ENCODE measurements at places on chromosomes 13 and 19.

DNA sequence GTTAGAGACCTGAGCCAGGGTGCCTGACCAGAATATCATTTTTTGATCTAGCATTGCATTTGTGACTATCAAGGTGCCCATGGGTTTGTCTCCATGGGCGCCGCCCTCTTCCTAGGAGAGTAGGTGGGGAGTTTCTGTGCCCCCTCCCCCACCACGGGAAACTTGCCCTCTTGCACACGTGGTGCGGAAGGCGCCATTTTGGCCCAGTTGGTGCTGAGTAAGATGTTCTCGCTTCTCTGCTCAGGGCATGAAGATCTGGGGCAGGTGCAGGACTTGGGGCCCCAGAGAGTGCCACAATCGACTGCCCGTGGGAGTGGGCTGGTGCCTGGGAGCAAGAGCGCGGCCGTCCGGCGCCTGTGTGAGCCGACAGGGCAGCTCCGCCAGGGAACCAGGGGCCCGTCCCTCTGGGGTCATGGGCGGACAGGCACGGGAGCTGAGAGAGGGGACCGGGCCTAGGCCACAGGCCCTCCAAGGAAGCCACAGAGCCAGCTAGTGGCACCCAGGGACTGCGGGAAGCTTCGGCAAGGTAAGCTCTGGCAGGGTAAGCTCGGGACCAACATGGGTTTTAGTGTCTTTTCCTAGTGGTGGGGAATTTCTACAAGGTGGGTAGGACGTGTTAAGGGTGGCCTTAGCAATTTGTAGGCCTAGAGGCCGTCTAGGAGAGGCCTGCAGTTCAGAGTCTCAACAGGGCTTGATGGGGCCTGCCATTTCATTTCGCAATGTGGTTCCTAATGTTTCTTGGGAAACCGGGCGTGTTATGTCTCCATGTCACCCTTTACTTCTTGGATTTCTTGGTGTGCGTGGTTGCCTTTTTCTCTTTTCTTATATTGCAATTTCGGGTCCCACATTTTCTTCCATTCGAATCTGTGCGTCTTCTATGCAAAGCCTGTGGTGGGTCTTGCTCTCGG is 14.5 kb downstream of the SACS start:
- no peak for DNase-seq

DNA sequence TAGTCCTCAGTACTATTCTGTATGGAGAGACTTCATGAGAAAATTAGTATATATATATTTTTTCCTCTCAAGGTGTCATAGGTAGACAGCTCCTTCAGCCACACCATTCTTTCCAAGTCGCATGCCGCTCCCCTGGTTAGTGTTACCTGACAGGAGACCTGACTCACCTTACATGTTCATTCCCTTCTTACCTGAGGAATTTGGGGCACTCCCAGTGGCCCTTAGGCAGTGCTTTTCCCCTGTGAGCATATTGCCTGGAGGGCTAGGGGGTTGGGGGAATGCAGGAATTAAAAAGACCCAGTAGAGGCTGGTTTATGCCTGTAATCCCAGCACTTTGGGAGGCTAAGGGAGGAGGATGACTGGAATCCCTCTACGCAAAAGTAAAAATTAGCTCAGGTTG is 9.0 kb upstream of the ACTN4 start:
- no peak for DNase-seq

DNA sequence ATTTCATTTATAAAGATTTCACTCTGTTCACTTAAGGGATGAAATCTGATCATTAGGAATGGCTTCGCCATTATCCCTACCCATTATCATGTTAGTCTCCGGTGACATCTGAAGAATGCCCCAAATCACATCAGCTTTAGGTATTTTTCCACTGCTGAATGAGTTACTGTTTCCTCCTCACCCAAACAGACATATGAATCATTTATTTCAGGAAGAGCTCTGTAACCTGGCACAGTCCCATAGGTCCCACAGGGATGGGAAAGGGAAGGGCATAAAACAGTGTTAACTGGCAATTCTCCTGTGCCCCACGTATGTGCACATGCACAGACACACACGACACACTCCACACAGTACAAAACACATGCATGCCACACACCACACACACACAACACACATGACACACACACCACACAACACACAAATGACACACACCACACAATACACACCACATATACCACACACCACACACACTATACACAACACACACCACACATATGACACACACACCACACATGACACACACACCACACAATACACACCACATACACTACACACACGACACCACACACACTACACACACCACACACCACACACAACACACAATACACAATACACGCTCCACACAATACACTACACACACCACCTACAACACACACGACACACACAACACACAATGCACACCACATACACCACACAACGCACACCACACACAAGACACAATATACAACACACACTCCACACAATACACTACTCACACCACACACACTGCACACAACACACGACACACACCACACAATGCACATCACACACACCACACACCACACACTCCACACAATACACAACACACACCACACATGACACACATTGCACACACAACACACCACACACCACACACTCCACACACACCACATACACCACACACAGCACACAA is 15.4 kb downstream of the TMEM255B start:
- no peak for DNase-seq

DNA sequence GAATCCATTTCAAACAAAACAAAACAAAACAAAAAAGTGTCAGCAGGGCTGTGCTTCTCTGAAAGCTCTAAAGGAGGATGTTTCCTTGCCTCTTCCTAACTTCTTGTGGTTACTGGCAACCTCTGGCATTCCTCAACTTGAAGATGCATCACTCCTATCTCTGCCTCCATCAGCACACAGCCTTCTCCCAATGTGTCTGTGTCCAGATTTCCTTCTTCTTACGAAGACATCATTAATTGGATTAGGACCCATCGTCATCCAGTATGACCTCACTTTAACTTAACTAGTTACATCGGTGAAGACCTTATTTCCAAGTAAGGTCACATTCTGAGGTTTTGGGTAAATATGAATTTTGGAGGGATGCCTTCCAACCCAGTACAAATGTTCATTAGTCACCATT is 33.8 kb upstream of the GTF2F2 start:
- no peak for DNase-seq

GRCh38 chr13:111429064-111429558 is 108.7 kb downstream of the TEX29 start:
- peak; percentile 49 for DNase-seq

- no peak for DNase-seq
These were observed 480 bp downstream of the GPR108 start for GRCh38 chr19:6736917-6737283.

GRCh38 chr19:29714953-29715700 is at the start of gene C19orf12:
Gene C19orf12 (minus strand): TSS chr19:29715261. CDS start chr19:29708413, 6,848 bp downstream.
- peak; percentile 77 for DNase-seq

- DNase-seq = no peak
These were observed 88.0 kb upstream of the FRY start for GRCh38 chr13:31943591-31943990.
